ENCODE measurements at places on chromosomes 3 and 15. TPM values are rescaled to one million over a fixed set of nuclear protein-coding genes. Genes with fewer than 3 reads are reported as not detected.

DNA sequence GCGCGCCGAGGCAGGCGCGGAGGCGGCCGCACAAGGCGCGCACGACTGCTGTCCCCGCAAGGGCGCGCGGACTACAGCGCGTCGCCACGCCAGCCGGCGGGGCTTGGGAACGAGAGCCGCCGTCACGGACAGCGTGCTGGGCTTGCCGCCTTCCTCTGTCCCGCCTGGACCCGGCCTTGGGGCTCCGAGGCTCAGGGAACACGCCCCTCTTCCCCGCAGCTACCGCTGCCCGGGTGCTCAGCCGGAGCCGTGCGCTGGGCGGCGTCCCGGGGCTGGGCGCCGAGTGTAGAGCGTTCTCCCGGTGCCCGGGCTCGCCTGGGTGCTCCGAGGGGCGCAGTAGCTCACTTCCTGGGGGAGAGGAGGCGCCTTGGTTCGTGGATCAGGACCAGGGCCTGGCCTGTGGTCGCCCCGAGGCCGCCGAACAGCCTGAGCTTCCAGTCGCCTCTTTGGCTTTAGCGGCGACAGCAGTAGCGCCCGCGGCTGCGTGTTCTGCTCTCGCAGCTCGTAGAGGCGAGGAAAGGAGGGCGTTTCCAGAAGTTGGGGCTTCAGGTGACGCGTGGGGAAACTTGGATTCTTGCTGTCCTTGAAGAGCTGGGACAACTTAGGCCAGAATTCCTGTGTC is 226.7 kb upstream of the C2CD4B start:
- DNase-seq = peak; percentile 24

DNA sequence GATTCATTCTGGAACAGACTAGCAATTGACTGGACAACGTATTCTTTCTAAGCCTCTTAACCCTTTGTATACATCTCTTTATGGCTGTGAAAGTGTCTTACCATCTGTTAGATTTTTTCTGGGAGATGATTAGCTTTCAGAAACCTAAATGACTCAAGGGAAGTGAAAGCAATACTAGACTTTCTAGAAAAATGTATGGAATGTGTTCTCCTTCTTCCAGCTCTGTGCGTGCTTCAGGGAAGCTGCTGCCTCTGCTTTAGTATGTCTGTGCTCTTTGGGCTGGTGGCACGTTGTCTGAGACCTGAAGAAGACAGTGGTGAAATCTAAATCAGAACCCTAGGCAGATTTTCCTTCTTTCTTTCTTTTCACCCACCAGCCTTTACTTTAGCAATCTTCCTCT is 89.5 kb downstream of the ITPR1 start:
- no peak for DNase-seq

GRCh38 chr3:24485511-24485910 is 9.1 kb downstream of the THRB start:
- no peak for DNase-seq

GRCh38 chr3:80232760-80233159 is 465.0 kb upstream of the ROBO1 start:
- DNase-seq = no peak

DNA sequence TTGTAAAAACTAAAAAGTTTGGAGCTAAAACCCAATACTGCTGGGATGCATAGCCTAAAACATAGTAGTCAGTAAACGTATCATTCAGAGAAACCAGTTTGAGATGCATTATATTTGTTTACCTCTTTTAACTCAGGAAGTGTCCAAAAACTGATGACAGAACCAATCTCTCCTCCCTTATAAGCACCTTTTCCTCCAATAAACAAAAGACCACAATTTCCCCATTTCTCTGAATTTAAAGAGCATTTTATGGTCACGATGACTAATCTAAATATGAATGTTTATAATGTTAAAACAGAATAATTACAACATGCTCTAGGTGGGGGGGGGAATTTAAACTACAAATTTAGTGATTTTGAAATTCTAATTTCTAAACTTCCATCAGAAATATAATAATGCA is 58.5 kb downstream of the CEP63 start:
- no peak for DNase-seq

- DNase-seq = no peak
Measured at GRCh38 chr3:177816667-177817208, 619.5 kb upstream of the TBL1XR1 start.

GRCh38 chr15:36911322-36911944 is 188.9 kb downstream of the MEIS2 start:
- DNase-seq = no peak

The ASTE1 gene
- total RNA-seq = 10.5 TPM

The MON1A gene
- total RNA-seq = 9.1 TPM

Measured in breast epithelium (tissue), 4 donors.